ENCODE measurements at places on chromosomes 12 and 14.

- no peak for DNase-seq
Observed at GRCh38 chr12:101173197-101173749, 36.8 kb downstream of the SLC5A8 start.

GRCh38 chr12:12723681-12724420 is 6.7 kb downstream of the CDKN1B start:
- DNase-seq, result peak; percentile 91

DNA sequence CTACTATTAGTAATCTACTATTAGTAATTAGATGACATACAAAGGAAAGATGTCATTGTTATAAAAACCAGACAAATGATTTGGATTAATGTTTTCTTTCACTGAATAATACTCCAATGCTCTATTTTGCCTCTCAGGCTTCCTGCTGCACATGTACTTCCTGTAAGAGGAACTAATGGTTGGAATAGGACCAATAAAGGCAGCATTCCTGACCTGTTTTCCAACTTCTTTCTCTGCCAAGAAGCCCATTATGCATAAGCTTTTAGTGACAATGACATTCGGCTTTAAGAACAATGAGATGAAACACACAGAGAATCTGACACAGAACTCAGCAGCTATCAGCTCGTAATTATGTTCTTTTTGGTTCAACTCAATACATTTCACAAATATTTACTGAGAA is 5.2 kb upstream of the C12orf56 start:
- no peak for DNase-seq

- no peak for DNase-seq
Observed at GRCh38 chr12:20624718-20625117, 70.4 kb upstream of the SLCO1C1 start.

DNA sequence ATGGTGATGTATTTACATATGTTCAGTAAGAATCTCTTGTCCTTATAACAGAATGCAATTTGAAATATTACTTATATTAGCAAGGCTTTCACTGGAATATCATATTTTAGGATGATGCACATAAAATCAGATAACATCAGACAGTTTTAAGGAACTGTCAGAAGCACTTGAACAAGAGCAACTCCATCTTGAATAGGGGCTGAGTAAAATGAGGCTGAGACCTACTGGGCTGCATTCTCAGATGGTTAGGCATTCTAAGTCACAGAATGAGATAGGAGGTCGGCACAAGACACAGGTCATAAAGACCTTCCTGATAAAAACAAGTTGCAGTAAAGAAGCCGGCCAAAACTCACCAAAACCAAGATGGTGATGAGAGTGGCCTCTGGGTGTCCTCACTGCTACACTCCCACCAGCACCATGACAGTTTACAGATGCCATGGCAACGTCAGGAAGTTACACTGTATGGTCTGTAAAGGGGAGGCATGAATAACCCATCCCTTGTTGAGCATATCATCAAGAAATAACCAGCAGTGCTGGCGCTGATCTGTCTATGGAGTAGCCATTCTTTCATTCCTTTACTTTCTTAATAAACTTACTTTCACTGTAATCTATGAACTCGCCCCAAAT is 27.6 kb upstream of the ETV6 start:
- no peak for DNase-seq

GRCh38 chr12:45730348-45731189 is 1.1 kb downstream of the ARID2 start:
- no peak for DNase-seq
